ENCODE measurements at places on chromosomes 16 and 17. TPM values are rescaled to one million over a fixed set of nuclear protein-coding genes. Genes with fewer than 3 reads are reported as not detected.

Gene ZNF385C
- not detected for total RNA-seq

Gene TNS4
- total RNA-seq = 0.39 TPM

Gene NOTUM
- total RNA-seq = not detected

Gene SLC4A1
- 1.5 TPM for total RNA-seq
